ENCODE measurements at places on chromosomes 3 and 15.

DNA sequence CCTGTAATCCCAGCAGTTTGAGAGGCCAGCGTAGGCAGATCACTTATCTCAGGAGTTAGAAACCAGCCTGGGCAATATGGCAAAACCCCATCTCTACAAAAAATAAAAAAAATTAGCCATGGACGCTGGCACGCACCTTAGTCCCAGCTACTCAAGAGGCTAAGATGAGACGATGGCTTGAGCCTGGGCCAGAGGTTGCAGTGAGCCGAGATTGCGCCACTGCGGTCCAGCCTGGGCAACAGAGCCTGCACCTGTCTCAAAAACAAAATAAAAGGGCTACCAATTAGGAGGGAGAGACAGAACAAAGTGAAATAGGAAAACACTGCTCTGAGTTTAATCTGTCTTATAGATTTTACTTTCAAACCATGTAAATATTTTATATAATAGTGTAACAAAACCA is 33.8 kb downstream of the MSL2 start:
- DNase-seq = no peak

GRCh38 chr15:79373728-79374127 is 58.4 kb upstream of the MINAR1 start:
- no peak for DNase-seq

- DNase-seq = peak; percentile 44
These were observed 330.7 kb upstream of the TPM1 start for GRCh38 chr15:62711691-62712454.

DNA sequence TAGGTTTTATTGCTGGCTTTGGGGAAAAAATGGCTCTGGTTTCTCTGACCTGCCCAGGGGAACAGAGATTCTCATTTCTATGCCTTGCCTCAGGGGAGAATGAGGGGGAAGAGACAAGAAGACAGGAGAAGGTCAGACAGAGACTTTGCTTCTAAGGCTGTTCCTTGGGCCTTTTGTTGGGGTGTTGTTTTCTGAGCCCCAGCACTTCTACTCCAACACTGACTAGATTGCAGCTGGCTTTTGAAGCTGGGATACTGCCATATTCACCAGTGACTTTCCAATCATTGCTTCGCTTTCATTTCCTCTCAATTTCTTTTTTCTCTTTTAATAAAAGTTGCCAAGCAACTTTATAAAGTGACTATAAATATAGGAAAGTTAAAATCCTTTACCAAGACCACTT is 143.2 kb upstream of the ARHGEF26 start:
- DNase-seq = no peak

DNA sequence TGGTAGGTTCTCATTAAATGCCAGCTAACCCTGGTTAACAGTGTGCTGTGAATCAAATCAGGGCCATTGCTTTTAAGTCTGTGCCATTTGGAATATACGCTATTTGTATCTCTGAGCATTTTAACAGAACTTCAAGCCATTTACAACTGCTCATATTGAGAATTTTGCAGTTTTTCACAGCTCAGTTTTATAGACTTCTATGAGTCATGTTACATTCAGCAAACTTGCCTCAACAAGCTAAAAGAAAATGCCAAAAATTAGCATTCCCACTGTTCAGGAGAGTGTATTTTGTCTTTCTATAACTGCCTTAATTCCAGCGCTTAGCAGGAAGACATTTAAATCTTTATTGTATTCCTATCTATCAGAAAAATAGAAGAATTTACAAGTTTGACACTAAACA is 196.4 kb downstream of the GBE1 start:
- DNase-seq = no peak

GRCh38 chr15:32830241-32830640 is 112.4 kb downstream of the GREM1 start:
- DNase-seq = no peak

- DNase-seq = no peak
These were observed 40.5 kb downstream of the SOX2 start for GRCh38 chr3:181752202-181752671.

- DNase-seq = no peak
These were observed 165.2 kb upstream of the PDZRN3 start for GRCh38 chr3:73789825-73790444.

DNA sequence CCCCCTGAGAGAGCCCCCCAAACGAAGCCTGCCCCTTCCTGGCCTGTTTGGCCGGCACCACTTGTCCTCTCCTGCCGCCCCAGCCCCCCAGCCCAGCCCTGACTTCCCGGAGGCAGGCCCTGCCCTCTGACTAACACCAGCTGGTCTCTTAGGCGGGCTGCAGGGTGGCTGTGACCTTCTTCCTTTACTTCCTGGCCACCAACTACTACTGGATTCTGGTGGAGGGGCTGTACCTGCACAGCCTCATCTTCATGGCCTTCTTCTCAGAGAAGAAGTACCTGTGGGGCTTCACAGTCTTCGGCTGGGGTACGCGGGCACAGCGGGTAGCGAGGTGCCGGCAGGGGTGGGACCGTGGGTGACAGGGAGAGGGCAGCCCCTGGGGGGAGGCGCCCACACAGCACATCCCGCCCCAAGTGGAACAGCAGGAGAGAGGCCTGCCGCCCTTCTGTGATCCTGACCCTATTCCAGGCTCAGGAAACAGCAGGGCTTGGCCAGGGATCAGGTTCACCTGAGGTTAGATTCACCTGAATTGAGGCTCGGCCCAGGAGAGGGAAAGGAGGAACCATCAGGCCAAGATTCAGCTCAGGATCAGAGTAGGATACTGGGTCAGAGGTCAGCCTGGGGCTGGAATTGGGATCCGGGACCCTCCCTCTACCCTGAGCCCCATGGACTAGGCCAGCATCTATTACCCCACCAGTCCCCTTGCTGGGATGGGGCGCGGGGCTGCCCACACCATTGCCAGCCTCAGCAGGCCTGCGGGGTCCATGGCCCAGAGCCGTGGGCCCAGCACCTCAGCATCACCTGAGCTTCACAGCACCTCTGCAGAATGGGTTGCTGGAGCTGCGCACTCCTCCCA is 21.9 kb downstream of the PTH1R start:
- DNase-seq = no peak

DNA sequence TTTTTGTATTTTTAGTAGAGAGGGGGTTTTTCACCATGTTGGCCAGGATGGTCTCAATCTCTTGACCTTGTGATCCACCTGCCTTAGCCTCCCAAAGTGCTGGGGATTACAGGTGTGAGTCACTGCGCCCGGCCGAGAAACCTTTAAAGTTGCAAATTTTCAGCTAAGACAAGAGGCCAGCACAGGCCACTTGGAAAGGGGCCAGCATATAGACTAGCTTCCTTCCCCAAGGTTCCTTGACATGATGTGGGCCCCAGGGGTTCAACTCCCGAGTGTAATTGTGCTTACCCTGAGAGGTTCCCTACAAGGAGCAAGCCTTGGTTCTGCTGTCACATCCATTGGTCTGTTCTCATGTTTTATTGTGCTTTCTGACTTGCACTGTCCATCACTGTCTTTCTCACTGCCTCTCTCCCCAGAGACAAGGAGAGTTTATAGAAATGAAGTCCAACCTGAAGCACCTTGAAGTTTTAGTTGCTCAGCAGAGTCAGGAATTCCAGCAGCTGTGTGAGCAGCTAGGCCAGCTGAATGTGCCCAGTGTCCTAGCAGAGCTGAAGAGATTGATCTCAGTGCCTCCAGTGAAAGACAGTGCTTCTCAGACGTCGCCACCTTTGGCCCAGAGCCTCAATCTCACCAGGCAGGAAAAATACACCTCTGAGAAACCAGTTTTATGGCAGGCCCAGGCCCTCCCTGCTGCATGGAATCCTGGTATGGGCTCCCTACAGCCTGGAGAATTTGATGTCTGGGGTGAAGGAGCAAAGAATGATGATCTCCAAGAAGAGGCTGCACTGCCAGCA is 21.1 kb downstream of the C3orf62 start:
- no peak for DNase-seq

DNA sequence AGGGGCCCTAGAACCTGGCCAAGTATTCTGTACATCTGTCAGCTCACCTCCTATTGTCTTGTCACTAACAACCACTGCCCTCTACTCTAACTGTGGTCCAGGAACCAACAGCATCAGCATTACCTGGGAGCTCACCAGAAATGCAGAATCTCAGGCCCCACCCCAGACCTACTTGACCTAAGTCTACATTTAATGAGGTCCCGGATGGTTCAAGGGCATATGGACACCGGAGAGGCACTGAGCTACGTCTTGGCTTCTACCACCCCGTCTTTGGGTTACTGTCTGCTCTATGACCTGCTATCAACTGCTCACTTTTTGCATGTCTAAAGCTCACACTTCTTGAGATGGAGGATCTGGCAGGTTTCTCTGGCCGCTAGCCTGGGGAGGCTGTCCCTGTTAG is 8.1 kb downstream of the GALNT15 start:
- DNase-seq = no peak

- no peak for DNase-seq
These were observed 3.9 kb downstream of the CPOX start for GRCh38 chr3:98589331-98590036.

- DNase-seq = no peak
These were observed 46.7 kb downstream of the ANXA2 start for GRCh38 chr15:60351066-60351465.

GRCh38 chr3:149352556-149352955 is 19.1 kb upstream of the TM4SF18 start:
- peak; percentile 55 for DNase-seq

DNA sequence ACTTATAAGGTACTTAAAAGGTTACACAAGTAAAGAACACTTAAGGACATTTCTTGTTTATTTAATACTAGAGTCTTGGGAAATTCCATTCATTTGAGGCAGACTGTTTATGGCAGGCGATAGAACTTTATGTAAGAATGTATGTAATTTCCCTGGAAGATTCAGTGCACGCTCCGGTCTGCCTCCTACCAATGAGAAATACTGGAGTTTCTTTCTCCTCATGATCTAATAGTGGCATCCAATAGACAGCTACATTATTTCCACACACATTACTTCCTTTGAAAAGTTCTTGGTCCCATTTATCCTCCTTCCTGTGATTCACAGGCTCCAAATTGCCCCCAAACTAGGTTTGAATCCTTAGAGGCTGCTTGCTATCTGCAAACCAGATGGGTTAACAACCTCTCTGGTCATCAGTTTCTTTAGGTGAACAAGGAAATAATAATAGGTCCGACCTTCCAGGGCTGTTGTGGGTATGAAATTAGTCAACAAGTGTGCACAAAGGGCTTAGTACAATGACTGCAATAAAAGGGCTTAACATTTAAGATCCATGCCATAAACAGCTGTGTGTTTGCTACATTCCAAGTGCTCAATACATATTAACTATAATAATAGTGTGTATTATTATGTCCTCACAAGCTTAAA is 30.7 kb downstream of the EIF4E3 start:
- DNase-seq = no peak

GRCh38 chr3:174158674-174159073 is 700.5 kb upstream of the NAALADL2 start:
- no peak for DNase-seq

- peak; percentile 12 for DNase-seq
These were observed 158.6 kb upstream of the NR2E3 start for GRCh38 chr15:71651750-71652186.

DNA sequence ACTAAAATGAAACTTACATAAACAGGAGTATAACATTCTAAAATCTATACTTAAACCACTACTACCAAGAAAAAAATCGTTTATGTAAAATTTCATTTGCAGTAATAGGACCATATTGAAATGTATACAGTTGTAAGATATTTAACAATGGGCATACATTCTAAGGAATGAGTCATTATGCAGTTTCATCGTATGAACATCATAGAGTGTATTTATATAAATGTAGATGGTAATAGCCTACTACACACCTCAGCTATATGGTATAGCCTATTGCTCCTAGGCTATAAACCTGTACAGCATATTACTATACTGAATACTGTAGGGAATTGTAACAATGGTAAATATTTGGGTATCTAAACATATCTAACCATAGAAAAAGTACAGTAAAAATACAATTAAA is 79.5 kb downstream of the DPH6 start:
- no peak for DNase-seq

DNA sequence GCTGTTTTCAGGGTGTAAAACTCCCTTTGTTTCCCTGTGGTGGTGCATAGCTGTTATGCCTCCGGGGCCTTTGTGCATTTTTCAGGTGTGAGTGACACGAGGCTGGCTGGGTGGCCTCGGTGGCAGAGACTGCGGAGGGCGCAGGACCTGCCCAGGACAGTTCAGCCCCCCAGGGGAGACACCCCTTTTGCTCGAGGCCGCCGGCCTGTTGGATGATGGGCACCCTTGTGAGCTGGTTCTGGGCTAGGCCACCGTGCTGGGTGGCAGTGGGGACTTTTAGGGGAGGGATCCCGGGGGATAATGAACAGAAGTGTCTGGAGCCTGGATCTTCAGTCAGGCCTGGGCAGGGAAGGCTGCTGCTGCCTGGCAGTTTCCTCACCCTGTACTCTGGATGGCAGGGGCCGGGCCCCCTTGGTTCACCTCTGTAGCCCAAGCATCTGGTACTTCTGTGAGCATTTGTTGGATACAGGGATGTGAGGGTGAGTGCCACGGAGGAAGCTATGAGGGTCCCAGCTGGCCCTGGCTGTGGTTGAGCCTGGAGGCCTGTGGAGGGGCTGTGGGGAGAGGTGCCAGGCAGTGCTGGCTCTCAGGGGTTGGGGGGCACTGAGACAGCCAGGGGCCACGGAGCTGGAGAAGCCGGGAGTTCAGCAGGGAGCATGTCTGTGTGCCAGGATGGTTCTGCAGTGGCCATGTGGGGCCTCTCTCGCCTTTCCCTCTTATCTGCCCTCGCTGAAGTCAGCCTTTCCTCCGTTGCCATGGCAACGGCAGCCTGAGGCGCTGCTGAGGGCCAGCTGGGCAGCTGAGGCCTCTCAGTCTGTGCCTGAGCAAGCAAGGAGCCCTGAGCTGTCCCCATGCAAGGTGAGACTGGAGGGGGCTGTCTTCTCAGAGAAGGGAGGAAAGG is 49.0 kb downstream of the KY start:
- DNase-seq = no peak
